ENCODE measurements at places on chromosomes 4 and X.

DNA sequence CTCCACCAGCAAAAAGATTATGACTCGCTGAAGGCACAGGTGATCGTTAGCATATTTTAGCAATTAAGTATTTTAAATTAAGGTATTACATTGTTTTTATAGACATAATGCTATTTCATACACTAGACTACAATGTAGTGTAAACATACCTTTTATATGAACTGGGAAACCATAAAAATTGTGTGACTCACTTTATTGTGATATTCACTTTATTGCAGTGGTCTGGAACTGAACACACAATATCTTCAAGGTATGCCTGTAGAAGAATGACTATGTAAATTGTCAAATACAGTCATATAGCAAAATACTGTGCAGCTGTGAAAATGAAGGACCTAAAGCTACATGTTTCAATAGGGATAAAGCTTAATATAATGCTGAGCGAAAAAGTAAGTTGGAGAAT, 26.6 kb upstream of the MAML3 start:
- DNase-seq: no peak

GRCh38 chrX:57083143-57083542, 38.2 kb downstream of the SPIN2B start:
- no peak for DNase-seq

DNA sequence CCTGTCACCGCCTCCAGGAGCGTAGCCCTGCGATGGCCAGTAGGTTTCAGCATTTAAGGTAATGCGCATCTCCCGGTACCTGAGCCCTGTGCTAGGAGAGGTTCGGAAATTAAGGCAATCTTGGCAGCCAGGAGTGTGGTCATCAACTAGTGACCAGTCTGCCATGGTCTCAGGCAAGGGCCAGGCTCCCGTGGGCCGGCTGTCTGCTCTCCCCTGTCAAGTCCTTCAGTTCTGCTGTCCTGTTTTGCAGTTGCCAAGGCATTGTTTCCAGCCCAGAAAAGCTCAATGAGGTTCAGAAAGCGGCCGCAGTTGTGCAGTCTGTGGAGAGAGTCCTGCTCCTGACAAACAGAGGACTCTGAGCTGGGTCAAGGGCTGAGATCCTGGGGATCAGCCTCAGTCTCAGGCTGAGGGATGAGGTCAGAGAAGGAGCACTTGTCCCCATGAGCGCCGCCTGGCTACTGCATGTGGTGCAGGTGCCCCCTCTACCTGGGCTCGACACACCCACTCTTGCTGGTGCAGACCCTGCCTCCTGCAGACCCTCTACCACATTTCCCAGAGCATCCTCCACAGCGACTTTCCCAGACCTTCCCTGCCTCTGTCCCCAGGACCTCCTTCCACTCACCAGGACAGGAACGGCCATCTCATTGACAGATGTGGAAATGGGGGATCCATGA, 53.4 kb upstream of the PSAPL1 start:
- DNase-seq: no peak

GRCh38 chr4:118139241-118139640, 105.0 kb downstream of the NDST3 start:
- DNase-seq: no peak

DNA sequence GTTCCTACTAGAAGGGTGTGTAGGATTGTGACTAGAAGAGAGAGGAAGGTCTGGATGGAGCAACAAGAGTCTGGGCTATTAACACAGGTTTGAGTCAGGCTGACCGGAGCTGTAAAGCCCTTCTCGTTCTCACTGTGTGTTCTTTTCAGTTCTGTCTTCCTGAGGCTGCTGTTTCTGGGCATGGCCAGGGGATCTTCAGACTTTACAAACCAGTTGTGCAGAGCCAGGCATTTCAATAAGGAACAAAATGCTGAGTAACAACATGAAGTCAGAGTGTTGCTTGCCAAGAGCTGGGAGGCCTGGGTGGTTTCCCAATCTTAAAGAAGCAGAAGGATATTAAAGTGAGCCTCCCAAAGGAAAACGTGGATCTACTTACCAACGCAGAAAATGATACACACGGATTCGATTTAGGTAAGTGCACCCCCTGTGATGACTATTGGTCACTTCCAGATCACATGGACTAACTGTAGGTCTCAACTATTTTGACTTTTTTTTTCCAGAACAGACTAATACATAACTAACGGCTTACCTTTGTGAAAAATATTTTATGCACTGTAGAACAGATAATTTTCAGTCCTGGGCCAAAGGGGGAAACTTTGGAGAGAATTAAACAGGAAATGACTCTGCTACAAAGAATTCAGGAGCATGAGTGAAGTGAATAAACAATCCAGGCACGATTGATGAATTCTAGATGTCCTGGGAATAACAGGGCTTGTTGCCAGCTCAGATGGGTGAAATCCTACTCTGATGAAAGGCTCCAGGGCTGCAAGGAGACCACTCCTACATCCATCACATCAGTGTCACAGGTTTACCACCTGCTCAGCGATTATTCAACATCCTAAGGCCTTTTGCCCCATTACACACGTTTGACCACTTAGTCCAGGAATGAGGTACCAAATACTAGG, 94.5 kb downstream of the ANXA3 start:
- peak; percentile 97 for DNase-seq

- DNase-seq: peak; percentile 16
These were observed 33.5 kb upstream of the SPANXD start for GRCh38 chrX:141732031-141732430.

- DNase-seq: no peak
These were observed 2015.9 kb downstream of the PCDH7 start for GRCh38 chr4:32735856-32736590.

DNA sequence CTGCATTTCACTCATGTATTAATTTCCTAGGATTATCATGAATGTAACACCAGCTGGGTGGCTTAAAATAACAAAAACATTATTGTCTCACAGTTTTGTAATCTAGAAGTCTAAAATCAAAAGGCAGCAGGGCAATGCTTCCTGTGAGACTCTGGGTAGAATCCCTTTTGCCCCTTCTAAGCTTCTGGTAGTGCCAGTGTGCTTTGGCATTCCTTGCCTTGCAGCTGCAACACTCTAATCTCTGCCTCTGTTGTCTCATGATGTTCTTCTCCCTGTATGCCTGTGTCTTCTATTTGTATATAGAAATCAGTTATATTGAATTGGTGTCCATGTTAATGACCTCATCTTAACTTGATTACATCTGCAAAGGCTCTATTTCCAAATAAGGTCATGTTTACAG, 1117.3 kb downstream of the PCDH18 start:
- DNase-seq: no peak

- DNase-seq: no peak
These were observed 7.7 kb upstream of the THOC2 start for GRCh38 chrX:123740536-123740935.

DNA sequence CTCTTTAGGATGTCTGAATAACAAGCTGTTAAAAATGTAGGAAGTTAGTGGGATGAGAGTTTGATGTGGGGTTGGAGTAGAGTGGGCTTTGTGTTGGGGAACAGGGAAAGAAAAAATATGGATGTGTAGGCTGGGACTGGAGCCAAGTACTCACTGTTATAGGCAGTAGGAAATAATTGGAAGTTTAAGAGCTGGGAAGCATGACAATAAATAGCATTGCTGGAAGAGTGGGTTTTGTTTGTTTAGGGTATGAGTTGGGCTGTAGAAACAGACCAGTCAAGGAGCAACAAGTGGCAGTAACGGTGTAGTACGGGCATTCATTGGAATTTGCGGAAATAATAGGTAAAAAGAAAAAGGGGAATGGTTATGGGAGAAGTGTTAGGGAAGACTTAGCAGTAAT, 81.6 kb downstream of the KDM6A start:
- DNase-seq: no peak

DNA sequence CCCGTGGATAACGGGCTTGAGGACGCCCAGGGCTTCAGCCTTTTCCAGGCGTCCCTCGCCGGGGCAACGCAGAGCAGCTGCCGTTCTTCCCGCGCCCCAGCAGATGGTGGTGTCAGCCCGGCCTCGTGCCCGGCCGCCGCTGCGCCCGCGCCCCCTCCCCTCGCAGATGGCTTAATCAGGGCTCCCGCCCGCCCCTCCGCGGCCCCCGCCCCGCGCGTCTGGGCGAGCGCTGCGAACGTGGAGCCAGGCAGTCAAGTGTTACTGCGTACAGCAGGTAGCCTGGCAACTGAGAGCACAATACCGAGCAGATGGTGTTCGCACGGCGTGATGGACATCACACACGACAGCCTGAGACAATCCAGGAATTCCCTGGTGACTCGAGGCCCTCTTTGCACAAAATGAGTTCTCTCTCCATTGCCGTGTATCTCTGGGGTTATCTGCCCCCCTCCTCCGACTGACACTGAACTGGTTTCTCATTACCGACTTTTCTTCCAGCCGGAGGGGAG, 69.3 kb downstream of the MGST2 start:
- DNase-seq: peak; percentile 88

All from fibroblast of pulmonary artery (primary cell).